NCI-H526 treated with DMSO at 0.1 percent for 48 hours (cell line): ENCODE measurements at places on chromosomes 1 and 21.

DNA sequence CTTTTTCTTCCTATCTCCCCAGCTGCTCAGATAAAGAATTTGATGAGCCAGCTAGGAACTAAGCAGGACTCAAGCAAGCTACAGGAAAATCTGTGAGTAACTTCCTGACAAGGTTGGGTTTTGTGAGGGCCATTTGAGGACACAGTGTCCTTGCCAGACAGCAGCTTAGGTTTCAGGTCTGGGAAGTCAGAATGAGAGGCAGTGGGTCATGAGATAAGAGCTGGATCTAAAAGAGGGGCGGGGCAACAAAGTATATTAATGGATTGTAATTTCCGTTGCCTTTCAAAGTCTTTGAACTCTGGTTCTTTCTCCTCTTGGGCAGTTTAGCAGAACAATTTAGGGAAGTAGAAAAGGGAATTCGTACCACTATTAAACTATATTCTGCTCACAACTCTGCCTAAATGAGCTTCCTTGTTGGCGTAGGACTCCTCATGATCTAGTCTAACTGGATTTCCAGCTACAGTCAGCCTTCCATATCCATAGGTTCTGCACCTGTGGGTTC, 16.6 kb downstream of the STX12 start:
- no peak for DNase-seq

GRCh38 chr1:226722240-226722900, 16.7 kb downstream of the ITPKB start:
- DNase-seq, result peak; percentile 27

DNA sequence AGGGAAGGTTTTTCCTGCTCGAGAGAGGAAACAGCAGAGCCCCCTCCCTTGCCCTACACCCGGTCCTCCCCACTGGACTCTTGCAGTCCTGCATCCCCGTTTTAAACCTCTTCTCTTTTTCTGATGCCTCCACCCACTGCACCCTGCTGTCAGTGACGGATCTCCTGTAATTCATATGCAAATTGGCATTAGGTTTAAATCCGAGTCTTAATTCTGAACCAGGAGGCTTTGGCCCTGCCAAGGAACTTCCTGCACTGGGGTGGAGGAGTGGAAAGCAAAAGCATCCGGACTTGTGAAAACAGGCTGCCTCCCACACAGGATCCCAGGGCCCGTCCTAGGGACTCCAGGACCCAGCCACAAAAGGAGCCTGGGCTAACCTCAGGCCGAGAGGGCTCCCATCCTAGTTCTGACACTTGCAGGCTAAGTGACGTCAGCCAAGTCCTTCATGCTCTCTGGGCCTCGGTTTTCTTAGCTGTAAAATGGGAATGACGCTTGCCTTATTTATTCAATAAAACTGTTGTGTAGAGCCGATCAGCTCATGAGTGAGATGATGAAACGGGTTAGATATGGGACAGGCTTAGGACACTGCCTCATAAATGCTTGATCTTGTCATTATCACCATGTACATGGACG, 613.3 kb downstream of the AJAP1 start:
- DNase-seq, result no peak

- DNase-seq, result no peak
Observed at GRCh38 chr1:234371414-234371813, 1.8 kb upstream of the COA6 start.

DNA sequence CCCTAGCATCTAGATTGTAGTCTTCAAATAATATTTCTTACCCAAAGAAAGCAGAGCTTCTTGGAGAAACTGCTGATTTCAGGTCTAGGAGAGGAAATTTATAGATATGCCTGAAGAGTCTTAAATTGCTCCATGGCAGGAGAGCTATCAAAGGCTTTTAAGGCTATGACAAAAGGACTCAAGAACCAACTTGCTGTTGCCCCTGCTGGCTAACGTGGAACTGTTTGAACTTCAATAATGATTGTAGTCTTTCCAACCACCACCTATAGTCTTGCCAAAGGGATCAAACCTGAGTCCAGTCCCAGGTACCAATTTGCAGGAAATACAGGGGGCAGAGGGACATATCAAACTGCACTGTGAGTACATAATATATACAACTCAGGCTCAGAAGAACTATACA, 336.2 kb upstream of the ESRRG start:
- no peak for DNase-seq

DNA sequence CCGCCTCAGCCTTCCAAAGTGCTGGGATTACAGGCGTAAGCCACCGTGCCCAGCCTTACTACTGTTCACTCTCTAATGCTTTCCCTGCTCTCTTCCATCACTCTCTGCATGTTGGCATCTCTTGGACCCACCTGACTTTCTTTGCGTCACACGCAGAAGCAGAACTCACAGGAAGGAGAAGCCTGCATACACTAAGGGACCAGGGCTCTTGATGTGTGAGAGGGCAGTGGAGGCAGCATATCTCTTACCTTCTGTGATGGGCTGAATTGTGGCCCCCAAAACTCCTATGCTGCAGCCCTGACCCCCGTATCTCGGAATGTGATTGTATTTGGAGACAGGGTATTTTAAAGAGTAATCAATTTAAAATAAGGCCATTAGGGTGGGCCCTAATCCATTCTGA, 26.7 kb upstream of the SLAMF9 start:
- no peak for DNase-seq

GRCh38 chr1:8870103-8870502, 8.4 kb downstream of the ENO1 start:
- no peak for DNase-seq

DNA sequence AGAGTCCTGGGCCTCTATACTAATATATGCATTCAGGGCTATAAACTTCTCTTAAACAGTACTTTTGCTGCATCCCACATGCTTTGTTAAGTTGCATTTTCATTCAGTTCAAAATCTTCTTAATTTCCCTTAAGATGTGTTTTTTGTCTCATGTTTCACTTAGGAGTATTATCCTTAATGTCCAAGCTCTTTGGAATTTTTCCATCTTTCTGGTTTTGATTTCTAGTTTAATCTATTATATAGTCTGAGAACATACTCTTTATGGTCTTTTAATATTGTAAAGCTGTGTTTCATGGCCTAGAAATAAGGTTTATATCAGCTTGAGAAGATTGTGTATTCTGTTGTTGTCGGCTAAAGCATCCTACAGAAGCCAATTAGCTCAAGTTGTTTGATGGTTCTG, 1041.8 kb downstream of the PLA2G4A start:
- DNase-seq, result no peak

DNA sequence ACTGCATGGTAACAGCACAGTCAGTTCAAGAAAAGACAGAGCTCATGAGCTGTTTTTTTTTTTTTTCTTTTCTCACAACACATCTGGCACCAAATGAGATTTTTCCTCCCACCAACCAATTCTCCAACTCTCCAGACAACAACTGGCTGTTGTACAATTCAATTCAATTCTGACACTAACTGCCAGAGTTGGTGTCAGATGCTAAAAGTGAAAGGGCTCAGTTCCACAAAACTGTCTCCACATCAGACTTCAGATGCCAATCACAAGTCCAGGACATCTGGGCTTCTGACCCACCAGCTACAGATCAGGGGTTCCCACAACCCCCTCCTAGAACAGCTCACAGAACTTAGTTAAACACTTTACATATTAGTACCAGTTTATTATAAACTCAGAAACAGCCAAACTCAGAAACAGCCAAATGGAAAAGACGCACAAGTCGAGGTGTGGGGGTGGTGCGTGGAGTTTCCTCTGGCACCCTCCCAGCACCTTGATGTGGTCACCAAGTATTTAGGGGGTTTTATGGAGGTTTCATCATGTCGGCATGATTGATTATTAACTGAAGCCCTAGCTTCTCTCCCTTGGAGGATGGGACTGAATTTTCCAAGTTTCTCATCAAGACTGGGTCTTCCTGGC, 39.2 kb upstream of the LRRC8D start:
- DNase-seq, result no peak

GRCh38 chr1:183607322-183607980, 17.2 kb upstream of the NCF2 start:
- DNase-seq, result no peak
